Fibroblast of skin of back (primary cell): ENCODE measurements at places on chromosomes 2 and 18.

DNA sequence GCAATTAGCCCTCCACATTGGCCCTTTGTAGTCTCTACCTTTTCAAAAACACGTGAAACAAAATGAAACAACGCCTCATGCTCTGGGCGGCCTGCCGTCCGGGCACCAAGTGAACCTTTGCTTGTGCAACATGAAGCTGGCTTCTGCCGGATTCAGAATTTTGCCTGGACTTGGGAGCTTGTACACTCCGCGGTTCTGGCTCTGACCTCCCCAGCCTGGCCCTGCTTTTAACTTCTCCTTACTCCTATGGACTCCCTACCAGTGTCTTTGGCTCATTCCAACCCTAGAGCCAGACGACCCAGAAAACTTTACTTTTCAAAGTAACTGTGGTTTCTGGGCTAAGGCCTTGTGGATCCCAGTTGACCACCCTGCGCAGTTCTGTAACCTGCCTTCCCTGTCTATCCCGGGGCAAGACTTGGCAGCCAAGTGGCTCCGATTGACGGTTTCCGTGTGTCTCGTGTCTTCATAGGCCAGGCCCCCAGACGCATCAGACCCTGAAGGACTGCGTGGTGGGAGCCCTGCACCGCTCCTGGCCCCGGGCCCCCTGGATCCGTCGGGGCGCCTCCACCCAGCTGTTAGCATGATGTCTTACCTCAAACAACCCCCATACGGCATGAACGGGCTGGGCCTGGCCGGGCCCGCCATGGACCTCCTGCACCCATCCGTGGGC lies 1.9 kb downstream of the OTX1 start:
- DNase-seq = no peak

- no peak for DNase-seq
Measured at GRCh38 chr18:59477849-59478248, 118.8 kb upstream of the LMAN1 start.

GRCh38 chr18:9803063-9803697 lies 82.6 kb upstream of the TXNDC2 start:
- DNase-seq = peak; percentile 56

DNA sequence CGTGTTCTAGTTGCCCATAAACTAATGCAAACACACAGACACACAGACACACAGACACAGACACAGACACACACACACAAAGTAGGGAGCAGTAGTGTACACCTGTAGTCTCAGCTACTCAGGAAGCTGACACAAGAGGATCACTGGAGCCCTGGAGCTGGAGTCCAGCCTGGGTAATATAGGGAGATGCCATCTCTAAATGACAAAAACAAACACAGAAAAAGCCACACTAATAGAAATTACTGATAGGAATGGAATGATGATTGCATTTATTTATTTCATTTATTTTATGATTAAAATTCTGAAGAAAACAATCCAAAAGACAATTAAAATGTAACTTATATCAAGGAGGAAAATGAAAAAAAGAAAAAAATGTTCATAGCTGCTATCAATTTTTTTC lies 30.8 kb downstream of the TCF4 start:
- DNase-seq = no peak

- no peak for DNase-seq
Measured at GRCh38 chr2:199677881-199678280, 173.1 kb downstream of the FTCDNL1 start.

DNA sequence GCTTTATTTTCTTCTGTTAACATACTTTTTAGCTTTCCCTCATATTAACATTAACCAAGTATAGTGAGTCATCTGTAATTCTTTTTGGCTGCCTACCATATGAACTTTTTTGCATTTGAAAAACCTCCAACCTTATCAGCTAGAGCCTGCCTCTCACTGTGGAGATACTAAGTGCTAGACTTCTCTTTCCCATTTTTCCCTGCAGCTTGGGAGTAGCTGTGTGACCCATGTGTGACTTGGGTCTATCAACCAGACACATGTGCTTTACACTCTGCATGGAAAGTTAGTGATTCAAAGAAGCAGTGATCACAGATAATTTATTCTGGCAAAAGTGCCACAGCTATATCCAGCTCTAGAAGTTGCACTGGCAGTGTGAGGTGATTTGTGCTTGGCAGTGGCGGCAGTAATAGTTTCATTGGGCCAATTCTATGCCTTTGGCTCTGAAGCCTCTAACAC lies 36.3 kb downstream of the PREPL start:
- peak; percentile 43 for DNase-seq

- DNase-seq = no peak
Measured at GRCh38 chr18:66196805-66197204, 407.1 kb downstream of the CDH19 start.

DNA sequence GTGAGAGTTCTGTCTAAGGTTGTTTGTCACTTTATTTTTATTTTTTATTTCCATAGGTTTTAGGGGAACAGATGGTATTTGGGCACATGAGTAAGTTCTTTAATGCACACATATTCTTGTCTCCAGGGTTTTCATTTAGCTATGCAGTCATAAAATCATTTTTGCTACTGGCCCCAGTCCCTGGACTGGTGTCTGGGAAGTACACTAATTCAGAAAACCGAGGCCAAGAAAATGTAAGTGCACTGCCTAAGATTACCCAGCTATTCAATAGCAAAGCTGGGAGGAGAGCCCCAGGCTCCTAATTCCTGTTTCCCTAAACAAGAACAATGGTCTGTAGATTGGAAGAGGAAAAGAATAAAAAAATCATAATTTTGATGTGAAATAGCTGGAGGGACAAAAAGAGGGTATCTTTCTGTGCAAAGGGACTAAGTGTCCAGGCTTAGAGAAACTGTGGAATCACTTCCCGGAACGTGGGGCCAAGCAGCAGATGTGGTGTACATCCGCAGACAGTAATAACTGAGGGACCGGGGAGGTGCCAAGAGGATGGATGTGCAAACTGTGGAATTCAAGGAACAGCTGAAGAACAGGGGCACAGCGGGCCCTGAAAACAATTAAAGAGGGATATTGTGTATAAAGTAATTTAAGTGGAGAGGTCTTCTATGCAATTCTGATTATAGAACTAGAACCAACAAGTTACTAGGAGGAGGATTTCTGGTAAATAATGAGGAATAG lies 236.3 kb downstream of the ACKR3 start:
- no peak for DNase-seq

DNA sequence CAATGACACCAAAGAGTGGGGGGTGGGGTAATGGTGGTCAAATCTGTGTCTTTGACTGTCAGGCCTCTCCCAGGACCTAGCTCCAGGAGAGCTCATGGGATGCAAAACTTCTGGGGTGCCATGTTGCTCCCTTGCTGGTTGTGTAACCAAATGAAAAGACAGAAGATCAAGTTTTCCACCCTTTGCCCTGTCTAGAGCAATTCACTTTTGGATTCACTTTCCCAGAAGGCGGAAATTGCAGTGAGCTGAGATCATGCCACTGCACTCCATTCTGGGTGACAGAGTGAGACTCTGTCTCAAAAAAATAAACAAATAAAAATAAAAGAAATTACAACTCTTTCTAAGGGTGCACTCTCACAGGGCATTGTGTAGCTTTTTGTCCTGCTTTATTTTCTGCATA lies 34.9 kb upstream of the PLA2R1 start:
- DNase-seq = no peak

DNA sequence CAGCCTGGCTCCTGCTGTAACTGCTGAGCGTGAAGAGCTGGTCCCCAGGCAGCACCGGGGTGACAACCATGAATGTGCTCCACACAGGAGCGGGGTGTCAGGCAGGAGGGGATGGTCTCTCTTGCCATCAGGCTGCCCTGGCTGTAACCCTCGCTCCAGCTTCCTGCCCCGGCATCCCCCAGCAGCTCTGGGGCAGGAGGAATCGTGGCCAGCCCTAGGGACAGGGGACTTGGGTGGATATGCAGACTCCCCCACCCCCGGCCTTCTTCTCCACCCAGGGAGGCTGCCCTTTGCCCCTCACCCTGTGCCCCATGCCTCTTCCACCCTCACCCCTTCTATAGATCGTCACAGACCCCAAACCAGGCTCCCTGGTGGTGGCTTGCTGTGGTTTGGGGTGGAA lies 69.4 kb upstream of the SMAD7 start:
- DNase-seq = no peak

- peak; percentile 70 for DNase-seq
Measured at GRCh38 chr2:96540136-96540535, 3.6 kb downstream of the ARID5A start.

- DNase-seq = no peak
Measured at GRCh38 chr2:80889009-80889408, 584.5 kb upstream of the LRRTM1 start.

DNA sequence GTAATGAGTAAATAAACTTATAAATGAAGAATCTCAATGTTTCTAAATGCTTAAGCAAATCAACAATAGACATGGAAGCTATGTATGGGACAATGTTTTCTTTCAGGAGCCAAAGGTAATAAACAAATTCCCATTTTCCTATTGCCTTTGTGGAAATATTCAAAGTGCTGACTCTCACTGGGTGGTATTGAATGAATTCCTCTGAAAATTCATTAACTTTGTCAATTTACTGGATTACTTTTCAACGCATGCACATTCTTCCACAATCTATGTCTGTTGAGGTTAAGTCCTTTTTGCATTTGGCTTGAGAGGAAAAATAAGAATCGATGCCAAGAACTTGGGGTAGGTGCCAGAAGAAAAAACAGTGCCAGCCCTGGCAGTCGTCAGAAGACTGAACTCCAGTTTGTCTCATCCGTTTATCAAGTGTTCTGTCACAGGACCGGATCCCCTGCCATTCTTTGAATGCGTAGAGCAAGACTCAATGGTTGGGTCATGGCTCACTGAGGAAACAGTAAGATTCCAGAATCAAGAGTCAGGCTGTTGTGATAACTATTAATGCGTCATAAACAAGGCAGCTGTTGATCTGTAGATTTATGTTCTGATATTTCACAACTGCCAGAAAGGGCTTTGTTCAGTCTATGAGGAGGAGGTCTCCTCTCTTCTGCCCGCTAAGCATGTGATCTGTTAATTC lies 133.3 kb downstream of the GFPT1 start:
- peak; percentile 97 for DNase-seq

DNA sequence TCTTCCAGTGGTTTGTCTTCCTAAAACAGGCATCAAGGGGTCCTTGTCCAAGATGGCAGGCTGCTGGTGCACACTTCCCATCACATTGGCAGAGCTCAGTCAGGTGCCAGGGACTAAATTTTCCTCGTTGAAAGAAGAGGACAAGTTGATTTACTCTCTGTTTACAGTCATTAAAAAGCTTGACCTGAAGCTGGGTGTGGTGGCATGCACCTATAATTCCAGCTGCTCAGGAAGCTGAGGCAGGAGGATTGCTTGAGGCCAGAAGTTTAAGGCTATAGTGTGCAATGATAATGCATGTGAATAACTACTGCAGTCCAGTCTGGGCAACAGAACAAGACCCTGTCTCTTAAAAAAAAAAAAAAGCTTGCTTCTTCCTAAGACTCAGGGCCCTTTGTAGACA lies 3.6 kb upstream of the PLB1 start:
- DNase-seq = no peak

GRCh38 chr18:49931179-49931578 lies 117.8 kb upstream of the ACAA2 start:
- DNase-seq = no peak
